CD4-positive, alpha-beta T cell treated with Interferon alpha-2 for 1 hour (primary cell): ENCODE measurements at places on chromosomes 7 and 10.

DNA sequence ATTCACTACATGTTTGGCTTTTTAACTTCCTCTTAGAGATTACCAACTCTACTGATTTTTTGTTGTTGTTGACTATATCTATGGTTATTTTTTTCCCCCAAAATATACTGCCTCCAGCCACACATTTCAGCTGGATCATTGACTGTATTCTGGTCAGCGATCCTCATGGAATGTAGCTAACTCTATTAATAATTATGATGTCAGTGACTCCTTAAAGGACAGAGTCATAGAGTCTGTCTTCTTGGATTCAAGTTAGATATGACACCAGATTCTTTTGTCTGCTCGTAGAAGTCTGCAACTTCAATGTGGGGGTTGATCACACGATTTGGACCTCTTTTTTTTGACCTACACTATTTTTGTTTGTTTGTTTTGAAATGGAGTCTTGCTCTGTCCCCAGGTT lies 33.2 kb downstream of the UBN2 start:
- no peak for DNase-seq

- DNase-seq: peak; percentile 56
These were observed 41.4 kb downstream of the STAM start for GRCh38 chr10:17685233-17685840.

- peak; percentile 71 for DNase-seq
These were observed 11.5 kb downstream of the PMS2 start for GRCh38 chr7:5997210-5997808.

DNA sequence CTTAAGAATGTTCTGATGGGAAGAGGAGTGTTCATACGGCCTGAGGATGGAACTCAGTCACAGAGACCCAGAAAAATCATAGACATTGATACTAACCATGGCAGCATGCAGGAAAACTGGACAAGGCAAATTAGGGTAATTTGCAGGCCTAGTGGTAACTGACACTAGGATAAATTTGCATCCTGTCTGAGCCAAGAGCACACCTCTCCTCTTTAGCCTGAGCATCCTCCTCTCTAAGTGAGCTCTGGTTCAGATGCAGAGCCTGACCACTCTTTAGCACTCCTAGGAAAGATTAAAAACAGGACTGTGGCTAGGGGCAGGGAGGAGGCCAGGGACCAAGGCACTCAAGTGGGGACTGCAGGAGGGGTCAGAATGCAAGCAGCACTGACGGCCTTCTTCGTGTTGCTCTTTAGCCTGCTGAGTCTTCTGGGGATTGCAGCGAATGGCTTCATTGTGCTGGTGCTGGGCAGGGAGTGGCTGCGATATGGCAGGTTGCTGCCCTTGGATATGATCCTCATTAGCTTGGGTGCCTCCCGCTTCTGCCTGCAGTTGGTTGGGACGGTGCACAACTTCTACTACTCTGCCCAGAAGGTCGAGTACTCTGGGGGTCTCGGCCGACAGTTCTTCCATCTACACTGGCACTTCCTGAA lies at the start of gene TAS2R41:
TSS of gene TAS2R41 (plus strand) at position 373 of the 650 bp plus-strand sequence. CDS start at position 373, 0 bp downstream.
- no peak for DNase-seq

GRCh38 chr10:61018146-61018545 lies 74.2 kb upstream of the RHOBTB1 start:
- no peak for DNase-seq

GRCh38 chr7:45021604-45022296 lies 21.7 kb downstream of the CCM2 start:
- DNase-seq: no peak
